Smooth muscle cell of the brain vasculature (primary cell): ENCODE measurements at places on chromosomes 1 and 21.

GRCh38 chr1:91672601-91673161 is 172.0 kb downstream of the CDC7 start:
- no peak for DNase-seq

GRCh38 chr1:2228157-2228594 is at the start of gene SKI:
TSS of gene SKI (plus strand) at chr1:2228319. CDS start at chr1:2228767, 448 bp downstream.
- no peak for DNase-seq

- no peak for DNase-seq
These were observed 64.6 kb downstream of the TOR3A start for GRCh38 chr1:179146476-179146875.

DNA sequence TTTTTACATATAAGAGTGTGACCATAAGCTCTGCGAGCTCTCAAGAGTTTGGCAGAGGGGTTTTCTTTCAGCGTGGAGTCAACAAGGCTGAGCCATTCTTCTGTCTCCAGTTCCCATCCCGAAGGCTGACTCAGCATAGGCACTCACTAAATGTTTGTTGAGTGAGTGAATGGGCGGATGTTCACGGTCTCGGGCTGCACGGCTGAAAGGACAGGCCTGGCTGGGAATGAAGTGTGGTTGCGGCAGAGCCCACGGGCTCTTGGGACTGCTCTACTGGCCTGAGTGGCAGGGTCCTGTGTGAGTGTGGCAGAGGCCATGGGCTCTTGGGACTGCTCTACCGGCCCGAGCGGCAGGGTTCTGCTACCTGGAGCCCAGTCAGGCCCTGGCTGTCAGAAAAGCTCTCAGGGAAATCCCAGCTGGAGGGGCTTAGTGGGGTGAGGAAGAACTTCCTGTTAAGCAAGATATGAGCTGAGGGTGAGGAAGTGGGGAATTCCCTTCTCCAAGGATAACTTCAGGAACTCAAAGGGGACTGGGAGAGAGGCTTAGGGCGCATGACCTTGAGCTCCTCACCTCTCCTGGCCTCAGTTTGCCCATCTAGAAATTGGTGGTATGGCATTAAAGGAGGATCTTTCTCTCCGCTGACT is 56.6 kb upstream of the C1orf174 start:
- DNase-seq = no peak

DNA sequence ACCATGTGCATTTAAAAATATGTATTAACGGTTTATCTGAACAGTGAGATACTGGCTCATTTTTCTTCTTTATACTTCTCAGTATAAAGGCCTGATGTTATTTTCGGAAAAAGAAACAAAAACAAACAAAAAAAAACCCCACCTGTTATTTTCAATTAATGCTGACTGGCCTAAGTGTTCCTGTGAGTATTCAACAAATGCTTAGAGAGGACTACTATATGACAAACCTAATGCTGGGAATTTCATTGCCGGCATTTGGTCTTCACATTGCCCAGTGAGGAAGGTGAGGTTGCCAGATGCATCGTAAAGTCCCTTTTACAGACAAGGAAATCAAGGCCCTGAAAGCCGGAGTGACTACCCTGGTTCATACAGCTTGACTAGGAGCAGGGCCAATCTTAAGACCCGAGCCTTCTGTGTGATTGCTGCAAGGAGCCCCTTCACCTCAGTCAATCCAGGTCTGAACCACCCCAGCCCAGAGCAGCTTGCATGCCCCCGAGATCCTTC is 599 bp downstream of the MRPL24 start:
- no peak for DNase-seq

- no peak for DNase-seq
These were observed 2.6 kb downstream of the PRDM2 start for GRCh38 chr1:13702425-13703127.

DNA sequence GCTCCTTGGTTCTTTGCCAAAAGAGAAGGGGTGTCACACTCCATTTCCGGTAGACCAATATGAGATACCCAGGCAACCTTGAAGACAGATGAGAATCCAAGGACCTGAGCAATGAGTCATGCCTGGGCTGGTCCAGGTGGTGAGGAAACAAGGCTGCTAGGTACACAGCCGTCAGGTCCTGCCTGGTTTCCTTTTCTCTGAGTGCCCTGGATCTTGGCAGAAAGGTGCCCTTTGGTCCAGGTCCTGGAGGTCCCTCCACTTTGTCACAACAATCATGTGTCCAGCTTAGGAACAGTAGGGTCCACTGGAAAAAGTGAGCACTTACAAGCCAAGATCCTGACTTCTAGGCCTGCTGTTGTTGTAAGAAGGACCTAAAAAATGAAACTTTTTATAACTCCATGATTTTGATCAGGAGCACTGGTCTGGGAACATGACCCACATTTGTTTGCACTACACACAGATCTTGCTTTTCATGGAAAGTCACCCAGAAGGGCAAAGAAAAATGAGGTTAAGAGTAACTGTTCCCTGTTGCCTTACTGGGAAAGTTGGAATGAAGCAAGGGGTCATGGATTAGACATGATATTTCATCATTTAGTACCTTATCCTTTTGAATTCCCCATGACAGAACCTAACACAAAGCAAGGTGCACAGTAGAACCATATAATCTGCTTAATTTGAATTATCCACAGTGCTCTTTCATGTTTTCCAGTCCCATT is 94.7 kb downstream of the PAPPA2 start:
- no peak for DNase-seq

GRCh38 chr1:212236664-212237220 is 48.5 kb upstream of the PPP2R5A start:
- DNase-seq = no peak

GRCh38 chr1:206495493-206496046 is 11.8 kb upstream of the RASSF5 start:
- no peak for DNase-seq

DNA sequence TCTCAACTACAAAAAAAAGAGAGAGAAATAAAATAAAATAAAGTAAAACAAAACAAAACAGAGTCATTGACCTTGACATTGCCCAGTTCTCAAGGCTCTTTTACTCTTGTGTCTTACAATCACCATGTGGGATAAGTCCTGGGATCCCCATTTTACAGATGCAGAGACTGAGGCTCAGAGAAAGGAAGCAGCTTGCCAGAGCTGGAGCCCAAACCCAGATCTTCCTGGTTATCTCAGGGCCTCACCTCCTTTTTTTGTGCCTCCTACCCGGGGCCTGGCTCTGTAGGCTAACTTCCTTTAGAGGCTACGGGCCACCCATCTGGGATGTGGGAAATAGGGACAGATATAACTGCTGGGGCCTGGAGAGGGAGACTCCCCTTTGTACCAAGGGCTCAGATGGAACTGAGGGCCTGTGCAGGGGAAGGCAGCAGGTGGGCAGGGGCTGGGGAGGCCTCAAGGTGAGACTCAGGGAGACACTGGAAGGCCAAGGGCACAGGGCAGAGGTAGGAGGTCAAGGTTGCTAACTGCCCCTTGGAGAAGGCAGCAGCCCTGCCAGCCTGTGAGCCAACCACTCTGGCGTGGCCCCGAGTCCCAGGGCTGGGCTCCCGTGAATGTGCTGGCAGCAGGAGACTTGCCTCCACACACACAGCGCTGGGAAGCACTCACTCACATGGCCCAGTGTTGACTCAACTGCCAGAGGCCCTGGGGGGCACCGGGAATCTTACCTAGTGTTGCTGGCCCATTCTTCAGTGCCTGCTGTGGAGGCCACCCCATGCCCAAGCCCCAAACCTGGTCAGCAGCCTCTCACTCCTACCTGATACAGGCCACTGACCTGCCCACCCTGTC is 6.5 kb upstream of the ECE1 start:
- DNase-seq = no peak

- no peak for DNase-seq
These were observed 235.2 kb downstream of the FAM72C start for GRCh38 chr1:143736562-143736961.

- no peak for DNase-seq
These were observed 68.0 kb upstream of the BACH1 start for GRCh38 chr21:29230551-29231261.

GRCh38 chr1:163170975-163171676 is 31.6 kb downstream of the RGS5 start:
- no peak for DNase-seq

- DNase-seq = no peak
These were observed 89.2 kb downstream of the PLXNA2 start for GRCh38 chr1:208154679-208155642.

DNA sequence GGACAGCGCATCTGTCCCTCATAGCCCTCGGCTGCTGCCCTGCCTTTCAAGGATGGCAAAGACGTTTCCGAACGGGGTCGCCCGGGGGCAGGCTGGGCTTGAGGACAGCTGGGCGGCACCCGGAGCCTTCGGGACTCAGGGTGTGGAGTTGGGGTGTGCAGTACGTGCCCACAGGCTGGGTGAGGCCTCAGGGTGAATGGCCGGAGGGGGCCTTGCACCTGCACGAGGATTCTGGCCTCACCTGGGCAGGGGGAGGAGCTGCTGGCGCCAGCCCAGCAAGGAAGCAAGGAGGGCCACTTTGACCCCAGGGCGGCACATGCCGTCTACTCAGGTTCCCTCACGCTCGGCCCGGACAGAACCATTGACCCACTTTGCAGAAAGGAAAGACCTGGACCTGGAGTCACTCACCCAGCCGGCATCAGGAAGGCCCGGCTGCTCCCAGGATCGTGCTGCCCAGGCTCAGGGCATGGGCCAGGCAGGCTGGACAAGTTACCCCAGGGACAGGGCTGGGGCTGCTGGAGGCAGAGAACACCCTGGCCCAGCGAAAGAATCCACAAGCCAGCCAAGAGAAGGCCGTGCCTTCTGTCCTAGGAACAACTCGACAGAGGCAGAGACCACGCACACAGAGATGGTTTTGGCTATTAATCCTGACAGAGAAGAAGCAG is 65.1 kb upstream of the TTC34 start:
- DNase-seq = no peak

GRCh38 chr1:24454673-24455072 is 39.1 kb downstream of the NIPAL3 start:
- DNase-seq = no peak

GRCh38 chr1:173421286-173421685 is 55.8 kb upstream of the PRDX6 start:
- no peak for DNase-seq

DNA sequence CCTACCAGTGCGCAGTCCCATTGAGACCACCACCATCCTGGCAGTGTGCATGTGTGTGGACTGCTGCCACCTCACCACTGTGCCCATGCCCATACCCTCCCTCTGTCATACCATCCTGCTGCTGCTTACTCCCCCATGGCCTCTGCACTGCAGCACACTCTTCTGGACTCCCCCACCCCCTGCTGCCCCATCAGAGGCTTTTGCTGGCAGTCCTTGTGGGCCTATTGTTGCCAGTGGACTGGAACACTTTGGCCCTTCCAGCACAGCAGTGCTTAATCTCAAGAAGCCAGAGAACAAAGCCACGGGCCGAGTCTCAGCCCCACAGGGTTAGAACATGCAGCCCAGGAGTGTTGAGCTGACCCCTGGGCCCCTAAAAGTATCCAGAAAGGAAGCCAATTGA is 41.9 kb upstream of the IVNS1ABP start:
- no peak for DNase-seq

GRCh38 chr1:221573756-221574155 is 168.1 kb downstream of the DUSP10 start:
- DNase-seq = no peak

GRCh38 chr1:109793089-109793485 is 29.4 kb upstream of the EPS8L3 start:
- DNase-seq = no peak

DNA sequence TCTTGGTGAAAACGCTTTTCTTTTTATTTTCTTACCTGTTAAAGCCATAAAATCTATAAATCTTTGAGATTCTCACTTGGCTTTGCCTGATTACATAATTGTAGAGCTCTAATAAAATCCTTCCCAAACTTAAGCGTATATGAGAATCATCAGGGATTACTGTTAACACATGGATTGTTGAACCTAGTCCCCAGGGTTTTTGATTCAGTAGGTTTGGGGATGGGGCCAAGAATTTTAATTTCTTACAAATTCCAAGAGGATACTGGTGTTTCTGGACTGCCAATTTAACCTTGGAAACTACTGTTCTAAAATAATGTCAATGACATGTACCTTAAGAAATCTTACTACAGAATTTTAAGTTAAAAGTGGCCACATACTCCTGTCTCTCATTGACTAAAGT is 694.2 kb downstream of the BRINP3 start:
- no peak for DNase-seq

DNA sequence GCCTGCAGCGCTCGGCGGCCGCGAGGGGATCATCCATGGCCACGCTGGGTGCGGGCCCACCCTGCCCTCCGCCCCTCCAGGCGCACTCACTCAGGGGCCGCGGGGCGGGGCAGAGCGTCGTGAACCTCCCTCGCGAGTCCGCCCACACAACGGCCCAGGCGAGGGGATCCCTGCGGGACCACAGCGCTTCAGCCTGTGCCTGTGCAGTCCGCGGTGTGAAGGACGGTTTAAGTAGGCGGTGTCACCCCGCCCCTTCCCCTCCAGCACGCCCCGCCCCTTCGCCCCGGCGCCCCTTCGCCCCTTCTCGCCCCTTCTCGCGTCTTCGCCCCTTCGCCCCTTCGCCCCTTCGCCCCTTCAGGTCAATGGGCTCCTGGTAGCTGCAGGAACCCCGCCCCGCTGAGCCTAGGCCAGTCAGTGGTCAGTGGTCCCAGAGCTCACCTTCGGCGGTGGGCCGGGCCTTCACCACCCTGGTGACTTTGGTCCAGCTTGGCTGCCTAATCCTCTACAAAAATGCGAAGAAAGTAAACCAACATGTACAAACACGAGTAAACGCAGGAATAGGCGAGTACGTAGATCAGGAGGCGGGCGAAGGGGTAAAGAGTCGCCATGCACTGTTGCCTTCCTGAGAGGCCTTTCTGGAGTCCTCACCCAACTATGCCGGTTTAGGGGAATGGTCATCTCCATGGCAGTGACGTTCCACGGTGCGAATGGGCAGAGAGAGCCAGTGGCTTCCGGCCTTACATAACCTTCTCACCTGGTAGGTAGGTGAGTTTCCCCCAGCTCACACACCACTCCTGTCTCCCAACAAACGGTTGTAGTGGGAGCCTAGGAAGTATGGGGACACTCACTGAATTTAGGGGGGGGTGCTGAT is 19.6 kb upstream of the DMRTB1 start:
- no peak for DNase-seq

GRCh38 chr1:25502957-25503356 is 40.4 kb upstream of the LDLRAP1 start:
- DNase-seq = no peak

- DNase-seq = no peak
These were observed 276.9 kb upstream of the SNX7 start for GRCh38 chr1:98384461-98385141.

DNA sequence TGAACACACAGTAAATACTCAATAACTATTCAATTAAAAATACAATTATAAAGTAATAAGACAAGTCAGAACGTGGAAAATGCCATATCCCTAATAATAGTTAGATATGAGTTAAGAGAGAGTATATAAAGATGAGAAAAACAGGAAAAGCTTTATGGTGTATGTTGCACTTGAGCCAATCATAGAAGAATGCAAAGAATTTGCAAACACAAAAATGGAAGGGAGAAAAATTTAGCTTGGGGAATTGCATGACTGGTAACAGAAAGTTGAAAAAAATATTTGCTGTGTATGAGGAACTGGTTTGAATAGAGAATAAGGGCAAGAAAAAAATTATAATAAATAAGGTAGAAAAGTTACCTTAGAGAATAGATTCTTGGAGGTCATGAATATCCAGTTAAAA is 739.6 kb upstream of the CXADR start:
- no peak for DNase-seq
